ENCODE measurements at places on chromosomes 5 and 9.

GRCh38 chr5:112931473-112931872 lies 9.4 kb upstream of the REEP5 start:
- no peak for DNase-seq

- DNase-seq = no peak
Observed at GRCh38 chr5:177312649-177313181, 1.0 kb upstream of the MXD3 start.

- no peak for DNase-seq
Observed at GRCh38 chr5:162243651-162244050, 176.1 kb downstream of the GABRG2 start.

- no peak for DNase-seq
Observed at GRCh38 chr5:154242964-154243376, 52.4 kb downstream of the GALNT10 start.

DNA sequence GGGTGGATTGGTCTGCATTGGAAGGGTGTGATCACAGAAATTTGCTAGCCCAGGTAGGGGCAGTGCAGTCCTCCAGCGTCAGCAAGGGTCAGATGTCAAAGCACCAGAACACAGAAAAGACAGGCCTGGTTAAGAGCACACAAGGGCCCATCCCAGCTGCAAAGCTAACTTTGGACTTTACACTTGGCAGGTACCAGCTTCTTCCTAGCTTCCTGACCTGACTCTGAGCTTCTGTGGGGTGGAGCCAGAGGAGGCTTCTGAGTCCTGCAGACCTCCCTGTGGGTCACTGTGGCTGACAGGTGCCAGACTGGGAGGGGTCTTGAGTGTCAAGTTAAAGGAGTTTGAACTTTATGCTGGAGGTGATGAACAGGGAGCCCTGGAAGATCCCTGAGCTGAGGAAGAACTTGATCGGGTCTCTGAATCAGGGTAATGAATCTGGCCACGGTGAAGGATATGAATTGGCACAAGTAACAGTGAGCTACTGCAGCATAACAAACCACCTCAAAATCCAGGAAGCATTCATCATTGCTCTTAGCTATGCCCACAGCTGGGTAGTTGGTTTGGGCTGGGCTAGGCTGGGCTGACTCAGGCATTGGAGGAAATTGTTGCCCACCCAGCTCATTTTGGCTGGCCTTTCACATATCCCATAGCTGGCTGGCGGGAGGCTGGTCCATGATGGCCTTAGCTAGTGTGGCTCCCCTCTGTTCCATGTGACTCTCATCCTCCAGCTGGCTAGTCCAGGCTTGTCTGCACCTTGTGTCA lies 63.4 kb downstream of the BARX1 start:
- no peak for DNase-seq

- DNase-seq = no peak
Observed at GRCh38 chr5:127980843-127981242, 102.7 kb upstream of the SLC12A2 start.

DNA sequence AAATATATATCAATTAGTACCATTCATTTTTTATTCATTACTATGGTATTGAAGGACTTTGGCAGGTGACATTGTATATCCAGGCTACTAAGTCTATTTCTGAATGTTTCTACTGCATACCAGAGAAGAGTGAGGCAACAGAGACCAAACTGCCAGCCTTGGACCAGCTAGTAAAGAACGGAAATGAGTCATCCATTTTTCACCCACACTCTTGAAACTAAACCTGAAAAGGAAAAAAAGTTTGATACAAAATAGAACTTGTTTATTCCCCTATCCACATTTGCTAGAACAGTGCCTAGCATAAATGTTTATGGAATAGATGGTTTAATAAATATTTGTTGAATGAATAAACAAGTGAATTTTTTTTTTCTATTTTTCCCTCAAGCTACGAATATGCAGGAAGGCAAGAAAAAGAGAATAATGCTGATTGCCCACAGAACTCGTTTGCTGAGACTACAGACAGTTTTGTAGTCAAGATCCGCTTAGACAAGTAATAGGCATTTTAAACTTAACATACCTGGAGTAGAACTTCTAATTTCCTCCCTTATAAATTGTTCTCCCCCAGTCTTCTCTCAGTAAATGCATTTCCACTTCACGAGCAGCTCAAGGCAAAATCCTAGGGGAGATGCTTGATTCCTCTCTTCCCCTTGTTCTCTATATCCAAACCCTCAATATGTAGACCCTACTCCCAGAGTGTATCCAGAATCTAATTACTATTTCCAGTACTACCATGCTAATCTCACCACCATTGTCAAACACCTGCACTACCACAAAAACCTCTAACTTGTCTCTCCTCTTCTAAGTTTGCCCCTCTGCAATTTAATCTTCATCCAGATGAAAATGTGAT lies 146.2 kb upstream of the RASA1 start:
- no peak for DNase-seq

- no peak for DNase-seq
Observed at GRCh38 chr5:544675-545355, 20.6 kb upstream of the SLC9A3 start.

- no peak for DNase-seq
Observed at GRCh38 chr5:98292496-98292895, 481.0 kb upstream of the RGMB start.

- DNase-seq = no peak
Observed at GRCh38 chr5:3886524-3887451, 291.2 kb downstream of the IRX1 start.

DNA sequence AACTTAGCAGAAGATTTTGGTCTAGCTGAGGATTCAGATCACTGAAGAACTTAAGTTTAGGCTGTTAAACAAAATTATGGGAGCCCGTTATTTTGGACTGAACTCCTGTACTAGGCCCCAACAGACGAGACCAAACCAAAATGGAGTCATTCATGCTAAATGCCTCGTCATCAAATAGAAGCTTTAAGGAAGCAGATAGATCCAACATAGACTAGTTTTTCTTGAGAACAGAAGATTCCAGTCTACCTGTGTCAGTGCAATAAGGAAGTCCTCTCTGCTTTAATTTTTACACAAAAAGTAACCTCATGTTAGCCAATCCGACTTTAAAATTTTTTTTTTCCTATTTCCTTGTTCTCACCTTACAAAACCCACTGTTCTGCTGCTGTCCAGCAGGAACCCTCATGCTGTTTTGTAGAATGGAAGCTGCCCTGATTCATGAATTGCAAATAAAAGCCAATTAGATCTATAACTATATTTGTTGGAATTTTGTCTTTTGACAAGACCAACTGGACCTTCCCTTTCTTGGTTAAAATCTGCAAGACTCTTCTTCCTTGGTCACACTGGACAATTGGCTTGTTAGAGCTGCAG lies 29.0 kb upstream of the GOLM1 start:
- DNase-seq = no peak

DNA sequence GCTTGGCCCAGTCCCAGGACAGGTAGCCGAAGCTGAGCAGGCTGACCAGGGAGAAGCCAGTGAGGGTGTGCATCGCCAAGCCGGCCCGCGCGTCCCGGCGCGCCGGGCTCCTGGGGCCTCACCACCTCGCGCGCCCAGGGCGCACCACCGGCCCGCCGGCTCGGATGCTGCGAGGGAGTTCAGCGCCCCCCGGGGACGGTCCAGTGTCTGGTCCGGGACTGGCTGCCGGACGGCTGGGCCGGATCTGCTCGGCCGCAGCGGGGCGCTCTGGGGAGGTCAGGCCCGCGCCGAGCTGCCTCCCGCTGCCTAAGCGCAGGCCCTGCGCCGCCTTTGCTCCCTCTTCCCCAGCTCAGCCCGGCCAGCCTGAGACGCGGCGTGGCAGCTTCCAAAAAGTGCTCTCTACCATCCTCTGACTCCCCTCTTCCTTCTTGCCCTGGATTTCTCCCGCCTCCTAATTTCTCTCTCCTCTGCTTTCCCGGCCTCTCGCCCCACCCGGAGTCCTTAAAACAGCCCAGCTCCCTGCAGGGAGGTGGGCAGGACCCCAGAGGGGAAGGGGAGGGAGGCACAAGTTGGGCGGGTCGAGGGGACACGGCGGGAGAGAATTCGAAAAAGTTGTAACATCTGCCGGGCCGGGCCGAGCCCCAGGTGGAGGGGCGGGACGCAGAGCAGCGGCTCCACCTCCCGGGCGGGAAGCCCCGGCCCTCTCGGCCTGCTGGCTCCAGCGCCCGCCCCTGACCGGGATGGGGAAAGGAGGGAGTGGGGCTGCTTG lies at the start of gene ARSI:
ARSI (minus strand) TSS at position 605 of the 769 bp plus-strand sequence; CDS start at position 73, 532 bp downstream.
- no peak for DNase-seq

DNA sequence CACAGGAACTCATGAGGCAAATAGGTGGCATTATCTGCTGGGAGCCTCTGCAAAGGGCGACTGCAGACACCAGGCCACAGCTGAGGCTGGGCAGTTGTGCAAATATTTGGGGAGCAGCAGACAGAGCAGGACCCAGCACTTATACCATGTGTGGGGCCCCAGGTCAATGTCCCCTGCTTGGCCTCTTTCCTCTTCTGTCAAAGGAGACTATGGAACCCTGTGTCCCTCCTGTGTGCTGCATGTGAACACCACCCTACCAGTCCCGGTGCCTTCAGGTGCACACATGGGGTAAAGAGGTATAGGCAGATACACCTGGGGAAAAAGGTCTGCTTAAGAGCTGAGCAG lies 50.8 kb downstream of the ROR2 start:
- DNase-seq = no peak

DNA sequence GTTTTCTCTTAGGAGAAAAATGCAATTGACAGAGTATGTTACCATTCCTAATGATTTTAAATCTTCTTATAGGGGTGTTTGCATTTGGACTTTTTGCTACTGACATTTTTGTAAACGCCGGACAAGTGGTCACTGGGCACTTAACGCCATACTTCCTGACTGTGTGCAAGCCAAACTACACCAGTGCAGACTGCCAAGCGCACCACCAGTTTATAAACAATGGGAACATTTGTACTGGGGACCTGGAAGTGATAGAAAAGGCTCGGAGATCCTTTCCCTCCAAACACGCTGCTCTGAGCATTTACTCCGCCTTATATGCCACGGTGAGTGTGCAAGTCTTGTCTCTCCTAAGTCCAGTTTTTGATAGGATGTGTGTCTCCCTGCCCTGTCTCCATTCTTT lies 75.7 kb downstream of the BAAT start:
- DNase-seq = no peak

- no peak for DNase-seq
Observed at GRCh38 chr5:41093803-41094202, 22.7 kb upstream of the MROH2B start.

- no peak for DNase-seq
Observed at GRCh38 chr5:1050423-1051365, 42.1 kb downstream of the NKD2 start.

GRCh38 chr9:99466781-99467180 lies 244.7 kb downstream of the SEC61B start:
- DNase-seq = no peak

- no peak for DNase-seq
Observed at GRCh38 chr5:59503220-59503619, 390.3 kb downstream of the PDE4D start.

GRCh38 chr5:175121457-175121856 lies 322.5 kb downstream of the DRD1 start:
- DNase-seq = no peak

DNA sequence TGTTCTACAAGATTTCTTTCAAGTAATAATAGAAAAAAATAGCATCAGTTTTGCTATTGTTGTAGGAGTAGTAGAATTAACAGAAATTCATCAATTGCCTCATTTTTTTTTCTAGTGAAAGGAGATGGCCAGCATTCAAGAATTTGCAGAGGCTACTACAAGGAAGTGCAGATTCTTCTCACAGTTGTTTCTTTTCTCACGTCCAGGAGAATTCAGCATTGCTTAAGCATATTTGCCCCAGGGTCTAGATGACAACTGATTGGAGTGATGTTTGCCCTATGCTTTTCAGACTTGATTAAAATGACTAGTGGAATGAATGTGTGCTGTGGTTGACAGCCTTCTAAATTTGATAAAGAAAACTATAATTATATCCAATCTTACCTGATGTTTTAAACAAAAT lies 46.6 kb upstream of the SLC12A2 start:
- no peak for DNase-seq

DNA sequence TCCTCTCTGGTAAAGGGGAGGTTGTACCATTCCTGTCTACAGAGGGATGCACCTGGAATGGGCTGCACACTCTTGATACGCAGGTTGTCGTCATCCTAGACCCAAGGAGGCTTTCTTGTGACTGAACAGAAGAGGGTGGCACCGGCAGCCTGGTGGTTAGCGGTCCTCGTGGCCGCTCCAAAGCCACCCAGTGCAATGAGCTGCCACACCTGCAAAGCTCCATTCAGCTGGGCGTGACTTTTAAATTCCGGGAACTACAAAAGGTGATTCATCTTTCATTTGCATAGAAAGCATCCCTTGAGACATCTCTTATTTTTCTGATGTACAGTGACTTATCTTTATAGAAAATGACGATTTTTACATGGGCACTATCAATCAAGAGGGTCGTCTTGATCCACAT lies 286.1 kb upstream of the IRX1 start:
- no peak for DNase-seq

- DNase-seq = no peak
Observed at GRCh38 chr5:1194378-1194777, 7.0 kb upstream of the SLC6A19 start.

- DNase-seq = no peak
Observed at GRCh38 chr5:59724482-59725391, 168.8 kb downstream of the PDE4D start.

GRCh38 chr9:137583957-137584356 lies 5.2 kb upstream of the DPH7 start:
- DNase-seq = no peak

- no peak for DNase-seq
Observed at GRCh38 chr9:22425551-22425950, 21.1 kb upstream of the DMRTA1 start.

DNA sequence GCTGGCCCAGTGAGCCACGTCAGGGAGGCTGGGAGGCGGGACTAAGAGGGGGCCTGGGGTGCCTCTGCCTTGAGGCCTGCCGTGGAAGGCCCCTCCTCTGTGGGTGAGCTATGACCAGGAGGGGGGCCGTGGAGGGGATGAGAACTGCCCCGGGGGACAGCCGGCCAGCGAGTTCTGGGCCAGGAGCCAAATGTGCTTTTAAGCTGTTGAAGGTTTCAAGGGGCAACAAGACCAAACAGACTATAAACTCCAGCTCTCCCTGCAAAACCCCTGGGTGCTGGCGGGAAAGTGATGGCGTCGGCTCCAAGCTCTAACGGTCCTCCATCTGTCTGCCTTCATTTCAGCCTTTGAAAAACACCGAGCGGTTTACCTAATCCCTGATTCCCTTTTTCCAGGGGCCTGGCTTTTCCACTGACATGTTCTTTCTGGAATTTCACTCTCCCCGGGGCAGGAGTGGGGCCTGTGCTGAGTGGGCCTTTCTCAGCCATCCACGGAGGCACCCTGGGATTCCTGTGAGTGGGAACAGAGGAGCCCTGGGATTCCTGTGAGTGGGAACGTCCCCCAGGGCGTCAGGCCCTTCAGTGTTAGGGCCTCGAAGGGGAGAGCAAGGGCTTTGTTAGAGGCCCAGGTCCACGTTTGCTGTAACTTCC lies 65.6 kb downstream of the COL5A1 start:
- DNase-seq = no peak

GRCh38 chr9:6049798-6050197 lies 34.4 kb upstream of the RANBP6 start:
- DNase-seq = no peak
